Stimulated activated CD8-positive, alpha-beta memory T cell treated with anti-CD3 and anti-CD28 coated beads, Interleukin-7, amount 100 ng/mL, for 48 hours (primary cell): ENCODE measurements at places on chromosomes 12 and 14.

DNA sequence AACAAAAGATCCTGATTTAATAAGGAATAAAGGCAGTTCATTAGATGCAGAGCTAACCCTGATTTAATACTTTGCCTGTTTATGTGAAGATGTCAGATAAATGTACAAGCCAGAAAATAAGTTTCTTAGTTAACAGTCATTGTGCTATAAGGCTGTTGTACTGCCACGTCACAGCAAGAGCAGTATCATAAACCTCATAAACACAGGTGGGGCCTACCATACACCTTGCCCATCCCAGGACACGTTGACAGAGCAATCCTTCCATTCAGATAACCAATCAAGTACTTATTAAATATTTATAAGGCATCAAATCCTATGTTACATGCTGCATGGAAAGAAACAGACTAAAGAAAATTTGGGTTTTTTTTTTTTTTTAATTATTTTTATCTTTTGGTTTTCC lies 36.5 kb downstream of the SINHCAF start:
- no peak for DNase-seq

DNA sequence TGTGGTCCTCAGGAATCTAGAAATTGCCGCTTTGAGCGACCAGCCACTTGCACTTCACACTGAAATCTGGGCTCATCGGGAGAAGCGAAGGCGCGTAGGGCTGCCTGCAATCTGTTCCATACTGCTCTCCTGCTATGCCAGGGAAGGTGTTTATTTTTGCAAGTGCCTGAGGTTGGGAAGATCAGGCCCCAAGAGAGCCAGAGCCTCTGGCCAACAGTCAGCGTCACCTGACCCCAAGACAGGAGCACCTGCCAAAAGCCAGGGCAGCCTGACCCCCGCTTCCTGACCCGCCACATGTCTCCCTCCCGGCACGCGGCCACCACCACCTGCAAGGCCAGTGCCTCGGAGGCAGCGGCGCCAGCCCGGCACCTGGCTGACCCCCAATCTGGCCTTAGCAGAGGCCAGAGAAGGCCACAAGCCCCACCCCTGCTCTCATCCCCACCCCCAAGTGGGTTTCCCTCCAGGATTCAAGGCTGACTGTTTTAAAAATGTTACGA lies 94.4 kb downstream of the CHGA start:
- DNase-seq: no peak

DNA sequence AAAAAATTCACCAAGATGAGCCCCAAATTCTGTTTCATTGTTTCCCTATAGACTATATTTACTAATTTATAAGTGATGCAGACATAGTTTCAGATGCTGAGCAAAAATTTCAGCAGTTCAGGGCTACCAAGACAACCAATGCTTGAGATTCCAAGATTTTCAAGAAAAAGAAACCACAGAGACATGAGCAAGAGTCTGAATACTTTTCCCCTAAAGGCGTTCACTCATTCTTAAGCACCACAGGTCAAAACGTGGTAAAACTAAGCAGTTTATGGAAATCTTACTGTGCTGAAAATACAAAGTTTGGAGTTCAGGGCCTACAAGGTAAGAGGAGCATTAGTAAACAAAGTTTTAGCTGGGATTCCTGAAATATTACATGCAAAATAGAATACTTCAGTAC lies 221.2 kb downstream of the KCNH5 start:
- DNase-seq: no peak

- no peak for DNase-seq
Measured at GRCh38 chr12:118374909-118375308, 1.4 kb upstream of the SUDS3 start.

DNA sequence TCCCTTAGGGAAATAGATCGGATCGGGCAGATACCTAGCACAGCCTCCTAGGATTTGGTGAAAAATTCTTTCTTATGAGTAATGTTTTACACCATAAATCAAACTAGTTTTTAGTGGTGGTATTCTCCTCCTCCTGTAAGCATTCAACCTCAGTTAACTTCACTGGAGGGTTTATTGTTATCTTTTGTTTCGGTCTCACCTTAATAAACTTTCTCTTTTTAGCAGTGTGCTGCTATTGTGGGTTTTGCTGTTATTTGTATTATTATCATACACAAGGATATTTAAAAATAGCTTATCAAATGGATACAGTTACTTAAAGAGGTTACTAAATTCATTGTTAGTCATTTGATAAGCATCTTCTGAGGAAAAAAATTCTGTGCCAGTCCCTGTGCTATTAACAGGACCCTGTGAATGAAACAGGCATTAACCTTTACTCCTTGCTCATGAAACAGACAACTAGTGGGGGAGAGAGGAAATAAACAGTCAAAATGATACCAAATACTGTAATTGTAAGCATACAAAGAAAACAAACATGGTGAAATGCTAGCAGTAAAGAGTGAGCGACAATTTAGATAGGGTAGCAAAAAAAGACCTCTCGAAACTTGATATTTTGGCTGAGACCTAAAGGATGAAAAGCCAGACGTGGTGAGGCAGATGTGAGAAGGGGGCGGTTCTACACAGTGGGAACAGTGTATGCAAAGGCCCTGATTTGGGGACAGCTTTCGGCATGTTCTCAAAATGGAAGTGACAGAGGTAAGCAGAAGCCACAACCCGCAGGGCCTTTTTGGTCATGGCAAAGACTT lies 178.7 kb upstream of the SOX5 start:
- no peak for DNase-seq

GRCh38 chr12:124381456-124382296 lies 86.8 kb downstream of the RFLNA start:
- DNase-seq: no peak
